ENCODE measurements at places on chromosomes 5 and 9.
A peak's percentile ranks its signal among the peaks of the same experiment; 100 is the strongest.

DNA sequence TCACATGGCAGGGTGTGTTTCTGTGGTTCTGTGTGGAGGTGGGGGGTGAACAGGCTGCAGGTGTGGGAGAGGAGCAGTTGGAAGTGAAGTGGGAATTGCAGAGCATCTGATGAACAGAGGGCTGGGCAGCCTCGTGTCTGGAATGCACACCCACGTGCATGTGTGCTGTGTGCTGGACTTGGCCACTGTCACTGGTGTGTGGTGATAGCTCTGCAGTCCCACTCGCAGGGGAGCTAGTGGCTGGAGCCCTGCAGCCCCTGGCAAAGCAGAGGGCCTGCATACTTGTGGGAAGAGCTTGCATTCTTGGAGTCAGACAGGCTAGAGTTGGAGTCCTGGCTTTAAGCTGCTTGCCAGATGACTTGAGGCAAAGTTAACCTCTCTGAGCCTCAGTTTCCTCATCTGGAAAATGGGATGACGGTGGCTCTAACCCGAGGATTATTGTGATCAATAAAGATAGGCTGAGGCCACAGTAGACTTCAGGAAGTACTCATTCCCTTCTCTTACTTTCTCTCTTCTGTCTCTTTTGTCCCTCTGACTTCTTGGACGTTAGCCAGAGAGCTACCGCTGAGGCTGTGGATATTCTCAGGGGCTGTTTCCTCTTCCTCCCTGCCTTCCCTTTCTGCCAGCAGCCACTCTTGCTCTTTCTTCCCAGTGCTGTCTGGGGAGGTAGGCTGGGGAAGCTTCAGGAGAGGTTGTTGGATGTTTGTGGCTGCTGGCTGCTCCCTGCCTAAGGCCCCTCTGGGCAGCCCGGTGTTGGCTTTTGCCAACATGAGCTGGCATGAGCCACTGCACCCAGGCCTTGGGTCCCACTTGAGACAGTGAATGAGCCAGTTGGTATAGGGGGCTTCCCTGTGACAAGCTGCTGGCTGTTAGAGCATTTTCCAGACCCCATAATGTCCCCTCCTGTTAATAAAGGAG lies 18.3 kb downstream of the PSAT1 start:
- no peak for DNase-seq

- DNase-seq: no peak
Observed at GRCh38 chr5:180072256-180072548, 643 bp upstream of the RNF130 start.

- DNase-seq: peak; percentile 51
Observed at GRCh38 chr5:139422307-139422893, 16.9 kb downstream of the DNAJC18 start.

DNA sequence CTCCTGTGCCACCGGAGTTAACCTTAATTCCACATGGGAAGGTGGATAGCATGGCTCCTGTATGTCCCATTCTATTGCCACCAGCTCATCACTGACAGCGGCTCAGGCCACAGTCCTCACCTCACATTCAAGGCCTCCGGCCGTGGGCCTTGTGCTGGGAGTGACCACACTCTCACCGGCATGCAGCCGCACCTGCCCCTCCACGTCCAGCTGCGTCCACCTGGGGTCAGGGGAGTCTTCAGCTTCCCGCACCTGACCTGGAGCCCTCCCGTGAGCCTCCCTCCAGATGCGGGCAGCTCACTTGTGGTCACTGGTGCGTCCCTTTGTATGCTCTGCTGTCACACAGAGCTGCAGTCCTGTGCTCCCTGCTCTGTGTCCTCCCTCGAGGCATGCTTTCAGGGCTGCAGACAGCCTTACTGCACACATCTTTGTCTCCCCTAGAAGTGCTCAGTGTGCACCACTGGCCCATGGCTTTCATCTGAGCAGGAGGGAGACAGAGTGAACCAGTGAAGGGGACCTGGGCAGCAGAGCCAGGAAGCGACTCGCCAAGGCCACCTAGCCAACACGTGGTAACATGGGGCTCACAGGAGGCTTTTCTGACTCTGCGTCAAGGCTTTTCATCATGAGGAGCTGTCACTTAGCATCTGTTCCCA lies 210.1 kb downstream of the ERCC6L2 start:
- no peak for DNase-seq

DNA sequence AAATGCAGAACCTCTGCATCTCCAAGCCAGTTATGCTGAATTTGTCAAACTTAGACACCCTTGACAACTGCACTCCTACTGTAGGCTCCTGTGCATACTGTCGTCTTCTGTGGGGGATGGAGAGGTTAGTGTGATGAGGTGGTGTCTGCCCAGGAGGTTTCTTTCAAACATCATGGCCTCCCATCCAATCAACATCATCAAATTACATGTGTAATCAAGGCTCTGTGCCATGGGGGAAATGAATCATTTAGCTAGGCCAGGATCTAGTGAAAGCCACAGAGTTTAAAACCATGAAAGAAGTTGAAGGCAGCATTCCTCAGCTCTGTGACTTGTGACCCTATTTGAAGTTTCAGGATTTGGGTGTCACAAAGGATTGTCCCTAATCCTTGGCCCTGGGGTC lies 240.6 kb downstream of the MARCHF11 start:
- DNase-seq: no peak

GRCh38 chr9:130537346-130538050 lies 41.9 kb upstream of the FUBP3 start:
- no peak for DNase-seq

- peak; percentile 18 for DNase-seq
Observed at GRCh38 chr9:79581388-79581787, 9.6 kb downstream of the TLE4 start.

DNA sequence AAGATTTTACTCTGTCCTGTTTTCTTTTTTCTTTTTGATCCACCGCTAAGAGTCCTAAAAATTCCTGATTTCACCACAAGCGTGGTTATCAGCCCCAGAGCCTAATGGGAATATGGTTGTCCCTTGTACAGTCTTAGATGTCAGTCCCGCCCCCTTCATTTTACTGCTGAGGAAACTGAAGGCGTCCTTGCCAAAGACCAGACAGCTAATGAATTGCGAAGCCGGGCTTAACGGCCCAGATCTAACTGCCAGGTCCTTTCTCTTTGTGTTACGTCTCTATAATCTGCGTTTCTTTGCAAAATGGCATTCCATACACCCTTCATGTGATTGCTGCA lies 497 bp downstream of the NSA2 start:
- no peak for DNase-seq

DNA sequence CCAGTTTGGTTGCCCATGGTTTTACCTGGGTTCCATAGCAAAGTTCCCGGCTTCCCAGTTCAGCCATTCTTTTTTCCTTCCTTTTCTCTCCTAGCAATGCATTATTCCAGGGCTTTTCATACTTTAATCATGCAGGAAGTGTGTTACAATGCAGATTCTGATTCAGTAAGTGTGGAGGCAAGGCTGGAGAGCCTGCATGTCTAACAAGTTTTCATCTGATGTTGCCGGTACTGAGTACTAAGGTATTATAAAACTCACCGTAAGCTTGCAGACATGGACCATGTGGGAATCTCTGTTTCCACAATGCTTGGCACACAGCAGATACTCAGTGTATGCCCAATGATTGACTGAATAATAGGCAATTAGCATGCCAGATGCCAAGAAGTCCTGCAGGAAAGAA lies 102.9 kb upstream of the SHB start:
- DNase-seq: no peak

DNA sequence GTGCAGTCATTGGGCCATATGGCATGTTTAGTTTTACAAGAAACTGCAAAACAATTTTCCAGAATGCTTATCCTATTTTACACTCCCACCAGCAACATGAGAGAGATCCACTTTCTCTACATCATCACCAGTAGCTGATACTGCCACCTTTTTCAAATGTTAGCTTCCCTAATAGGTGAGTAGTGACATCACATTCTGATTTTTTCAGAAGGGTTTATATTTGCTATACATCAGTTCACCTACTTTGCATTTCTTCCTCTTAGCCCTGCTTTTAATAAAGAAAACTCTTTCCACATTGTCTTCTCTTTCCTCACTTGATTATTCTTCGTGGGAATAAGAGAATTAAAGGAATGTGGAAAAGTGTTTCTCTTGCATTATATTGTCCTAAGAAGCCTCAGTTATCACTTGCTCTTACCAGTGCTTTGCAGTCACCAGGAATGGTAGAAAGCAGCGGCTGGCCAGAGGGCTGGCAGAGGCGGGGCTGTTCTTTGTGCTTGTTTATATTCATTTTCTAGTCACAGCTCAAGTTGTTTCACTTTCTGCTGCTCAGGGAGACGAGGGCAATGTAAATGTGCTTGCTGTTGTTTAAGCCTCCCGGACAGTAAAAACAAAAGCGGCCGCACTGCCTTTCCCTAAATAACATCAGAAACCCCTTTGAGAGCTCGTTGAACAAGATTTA lies 164.8 kb downstream of the HSD17B3 start:
- DNase-seq: no peak

DNA sequence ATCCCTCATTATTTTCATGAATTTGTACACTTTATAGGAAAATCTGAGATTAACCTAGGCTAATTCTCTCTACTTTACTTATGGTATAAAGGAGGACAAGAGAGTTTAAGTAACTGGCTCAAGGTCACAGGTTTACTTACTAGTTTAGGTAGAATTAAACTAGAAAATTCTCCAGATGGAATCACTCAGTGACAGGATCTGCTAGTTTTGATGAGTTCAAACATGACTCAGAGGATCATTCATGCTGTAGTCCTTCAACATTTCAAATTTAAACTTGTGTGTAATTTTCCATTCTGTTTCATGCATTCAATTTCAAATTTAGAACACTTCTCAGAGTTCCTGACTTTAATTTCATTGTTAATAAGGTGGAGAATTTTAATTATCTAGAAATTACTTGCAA lies 485.7 kb upstream of the TUSC1 start:
- DNase-seq: no peak

GRCh38 chr5:61308712-61309111 lies 23.3 kb upstream of the ZSWIM6 start:
- no peak for DNase-seq

GRCh38 chr9:90517103-90517502 lies 125.5 kb downstream of the DIRAS2 start:
- DNase-seq: no peak

GRCh38 chr5:132238901-132239500 lies 11.3 kb upstream of the P4HA2 start:
- no peak for DNase-seq
